ENCODE measurements at places on chromosomes 5 and 9. TPM values are rescaled to one million over a fixed set of nuclear protein-coding genes. Genes with fewer than 3 reads are reported as not detected.
A peak's percentile ranks its signal among the peaks of the same experiment; 100 is the strongest.

The NFIB gene
- total RNA-seq = 236 TPM

DNA sequence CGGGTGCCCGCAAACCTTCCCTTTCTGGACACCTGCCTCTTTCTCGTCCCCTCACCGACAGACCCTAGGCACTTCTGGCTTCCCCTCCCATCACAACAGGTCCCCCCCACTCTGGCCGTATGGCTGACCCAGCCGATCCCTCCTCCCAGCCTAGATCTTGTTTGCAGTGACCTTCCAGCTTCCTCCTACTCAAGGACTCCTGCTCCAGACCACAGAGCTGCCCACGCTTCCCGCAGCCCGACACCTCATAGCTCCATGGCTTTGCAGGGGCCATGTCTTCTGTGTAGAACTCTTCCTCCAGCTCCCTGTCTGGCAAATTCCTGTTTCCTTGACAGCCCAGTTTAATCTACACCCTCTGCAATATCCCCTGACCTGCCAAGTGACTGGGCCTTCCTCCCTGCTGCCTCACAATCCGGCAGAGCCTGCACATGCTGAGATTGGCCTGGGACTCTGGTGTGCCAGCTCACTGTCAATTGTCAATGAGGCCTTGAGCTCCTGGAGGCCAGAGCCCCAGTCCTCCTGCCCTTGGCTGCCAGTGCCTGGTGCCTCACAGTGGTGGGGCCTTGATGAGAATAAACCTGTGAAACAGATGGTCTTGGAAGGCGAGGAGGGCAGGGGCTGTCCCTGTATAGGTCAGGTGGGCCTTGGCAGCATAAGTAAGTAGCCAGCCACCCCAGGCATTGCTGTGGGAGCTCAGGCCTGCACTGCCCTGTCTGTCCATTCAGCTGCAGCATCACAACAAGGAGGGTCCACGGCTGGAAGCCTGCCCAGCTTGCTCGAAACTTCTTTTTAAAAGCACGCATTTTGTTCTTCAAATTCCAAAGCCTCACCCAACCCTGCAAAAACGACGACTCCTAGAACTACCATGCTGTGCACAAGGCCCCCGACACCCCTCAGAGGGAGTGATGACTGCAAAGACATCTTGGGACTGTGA is 50.5 kb downstream of the GADD45G start:
- DNase-seq = peak; percentile 66

DNA sequence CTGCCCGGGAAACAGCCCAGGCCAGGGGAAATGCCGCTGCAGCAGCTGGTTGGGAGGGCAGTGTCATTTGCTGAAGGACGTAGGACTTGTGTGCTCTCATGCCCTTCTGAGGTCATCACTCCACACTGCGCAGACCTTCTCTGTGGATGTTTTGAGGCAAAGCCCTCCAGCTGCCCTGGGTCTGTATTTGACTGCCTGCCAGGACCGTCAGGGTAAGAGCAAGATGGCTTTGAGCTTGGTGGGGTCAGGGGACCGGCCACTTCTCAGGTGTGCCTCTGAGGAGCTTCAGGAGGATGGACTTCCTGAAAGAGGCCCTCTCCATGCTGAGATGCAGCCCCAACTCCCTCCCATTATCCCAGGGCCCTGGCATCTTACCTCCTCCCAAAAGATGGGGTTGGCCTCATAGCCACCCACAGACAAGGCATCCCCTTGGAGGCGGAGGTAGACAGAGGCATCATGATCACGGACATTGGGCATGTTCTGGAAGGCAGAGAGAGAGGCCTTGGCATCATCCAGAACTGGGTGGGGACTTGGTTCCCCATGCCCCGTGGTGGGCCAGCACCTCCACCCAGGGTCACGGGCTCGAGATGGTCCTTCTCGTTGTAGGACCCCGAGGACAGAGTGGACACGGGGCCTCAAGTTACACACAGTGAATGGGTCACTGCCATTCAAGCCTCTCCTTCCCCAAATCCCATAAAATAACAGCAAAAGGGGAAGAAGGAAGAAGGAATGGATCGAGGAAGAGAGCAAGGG is 19.4 kb downstream of the SARDH start:
- no peak for DNase-seq

The GOLM1 gene
- 74.3 TPM for total RNA-seq

The NEUROG1 gene
- 2.6 TPM for total RNA-seq

The ZNF618 gene
- 23.9 TPM for total RNA-seq

Data from cerebellum (tissue), 4 donors.